ENCODE measurements at places on chromosomes 7 and 10.

DNA sequence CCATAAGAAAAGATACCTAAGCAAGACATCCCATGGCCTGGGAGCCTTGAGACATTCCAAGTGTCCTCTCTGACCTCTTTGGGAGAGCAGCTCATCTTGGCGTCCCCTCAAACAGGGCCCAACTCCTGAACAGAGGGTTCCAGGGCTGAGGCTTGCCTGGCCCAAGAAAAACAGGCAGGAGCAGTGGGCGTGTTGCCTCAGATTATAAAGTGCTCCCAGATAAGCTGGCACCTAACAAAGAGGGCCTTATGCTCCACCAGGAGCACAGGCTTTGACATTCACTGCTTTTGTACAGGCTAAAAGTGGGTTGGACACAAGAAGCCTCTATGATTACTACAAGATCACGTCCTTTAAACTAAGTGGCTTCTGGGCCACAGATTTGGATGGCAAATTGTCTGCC is 193.1 kb downstream of the FGFR2 start:
- no peak for DNase-seq

- DNase-seq: no peak
These were observed 552.8 kb downstream of the ANKRD7 start for GRCh38 chr7:118777308-118777707.

DNA sequence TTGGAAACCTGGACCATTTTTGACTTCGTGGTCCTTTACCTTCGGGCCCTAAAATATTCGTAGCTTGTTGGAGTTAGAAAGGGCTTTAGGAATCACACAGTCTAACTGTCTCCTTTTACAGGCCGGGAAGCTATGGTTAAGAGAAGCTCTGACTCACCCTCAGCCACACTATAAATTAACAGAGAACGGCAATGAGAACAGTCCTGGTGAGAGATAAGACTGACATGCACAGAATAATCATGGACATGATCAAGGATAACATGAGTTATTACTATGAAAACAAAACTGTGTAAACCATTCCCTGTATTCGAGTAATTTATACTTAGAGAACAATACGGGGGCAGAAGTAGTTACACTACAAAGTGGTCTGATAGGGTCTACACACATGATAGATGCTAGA is 162.5 kb upstream of the MALRD1 start:
- DNase-seq: peak; percentile 52

GRCh38 chr7:76225379-76225778 is 23.7 kb downstream of the SRRM3 start:
- DNase-seq: peak; percentile 21

- no peak for DNase-seq
These were observed 233.6 kb downstream of the PRPF18 start for GRCh38 chr10:13820119-13820963.

- no peak for DNase-seq
These were observed 317.3 kb upstream of the FZD1 start for GRCh38 chr7:90946730-90947501.

DNA sequence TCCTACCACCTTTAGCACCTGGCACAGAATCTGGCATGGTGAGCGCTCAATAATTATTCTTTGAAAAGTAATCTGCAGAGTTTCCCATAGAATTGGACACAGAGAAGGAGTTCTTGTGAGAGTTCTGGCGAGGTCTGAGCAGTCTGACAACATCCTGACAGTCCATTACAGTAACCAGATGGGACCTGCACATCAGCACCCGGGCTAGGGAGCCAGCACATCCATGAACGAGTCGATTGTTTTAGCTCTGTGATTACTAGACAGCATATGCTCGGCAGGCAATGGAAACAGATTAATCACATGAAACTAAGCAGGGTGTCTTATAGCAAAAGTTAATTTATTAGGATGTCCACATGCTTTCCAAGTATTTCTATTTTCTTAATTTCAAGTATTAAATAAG is 96.7 kb downstream of the SEMA3D start:
- no peak for DNase-seq

DNA sequence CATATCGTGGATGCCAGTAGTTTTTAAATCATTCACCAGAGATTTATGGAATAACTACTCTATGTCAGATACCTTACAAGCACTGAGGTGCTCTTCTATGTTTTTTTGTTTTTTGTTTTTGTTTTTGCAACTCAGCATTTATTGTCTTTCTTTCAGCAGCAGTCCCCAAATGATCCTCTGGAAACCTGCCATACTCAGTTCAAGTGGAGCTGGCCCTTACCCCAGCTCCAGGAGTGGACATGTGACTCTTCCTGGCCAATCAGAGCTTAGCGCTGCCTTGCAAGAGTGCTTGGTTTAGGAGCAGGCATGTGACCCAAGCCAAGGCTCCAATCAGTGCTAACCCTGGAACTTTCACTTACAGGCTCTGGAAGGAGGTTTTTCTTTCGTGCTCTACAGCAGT is 356.6 kb upstream of the ZMIZ1 start:
- DNase-seq: no peak

- no peak for DNase-seq
These were observed 27.0 kb downstream of the TASOR2 start for GRCh38 chr10:5711642-5712041.

DNA sequence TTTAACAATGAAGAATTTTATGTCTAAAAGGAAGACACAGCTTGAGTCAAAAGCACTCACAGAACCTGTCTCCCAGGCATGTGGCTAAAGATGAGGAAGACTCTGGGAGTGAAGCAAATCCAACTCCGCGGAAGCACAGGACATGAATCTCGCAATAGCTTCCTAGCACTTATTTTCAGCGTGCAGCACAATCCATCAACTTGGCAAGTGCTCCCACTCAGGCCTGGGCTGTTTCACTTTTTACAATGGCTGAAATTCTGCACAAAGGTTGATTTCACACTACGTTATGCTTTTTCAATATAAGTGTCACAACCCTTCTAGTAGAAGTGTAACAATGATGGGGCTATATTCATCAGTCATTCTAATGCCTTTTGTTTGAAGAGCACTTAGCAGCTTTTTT is 180.2 kb downstream of the XPNPEP1 start:
- DNase-seq: peak; percentile 3

DNA sequence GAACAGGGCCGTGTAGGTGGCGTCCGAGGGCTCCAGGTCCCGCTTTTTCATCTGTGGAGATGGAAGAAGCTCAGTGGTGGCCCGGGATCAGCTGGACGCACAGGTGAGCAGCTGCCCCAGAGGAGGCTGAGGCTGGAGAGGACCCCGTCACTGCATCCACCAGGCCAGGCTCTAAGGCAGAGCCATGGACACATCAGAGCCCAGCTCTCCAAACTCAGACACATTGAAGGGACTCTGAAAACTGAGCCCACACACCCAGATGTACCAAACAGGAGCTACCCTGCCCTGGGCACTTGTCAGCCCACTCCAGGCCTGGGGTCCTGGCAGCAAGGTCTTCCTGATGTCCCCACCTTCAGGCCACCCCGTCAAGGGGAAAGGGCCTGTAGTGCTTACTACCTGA is 8.8 kb downstream of the PTCD1 start:
- DNase-seq: no peak

DNA sequence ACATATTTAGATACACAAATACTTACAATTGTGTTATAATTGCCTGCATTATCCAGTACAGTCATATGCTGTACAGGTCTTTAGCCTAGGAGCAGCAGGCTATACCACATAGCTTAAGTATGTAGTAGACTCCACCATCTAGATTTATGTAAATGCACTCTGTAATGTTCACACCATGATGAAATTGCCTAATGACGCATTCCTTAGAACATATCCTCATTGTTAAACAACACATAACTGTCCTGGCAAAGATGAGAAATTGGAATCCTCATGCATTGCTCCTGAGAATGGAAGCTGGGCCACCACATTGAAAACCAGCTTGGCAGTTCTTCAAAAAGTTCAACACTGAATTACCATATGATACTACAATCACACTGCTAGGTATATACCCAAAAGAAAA is 1002.8 kb upstream of the CELF2 start:
- peak; percentile 63 for DNase-seq

DNA sequence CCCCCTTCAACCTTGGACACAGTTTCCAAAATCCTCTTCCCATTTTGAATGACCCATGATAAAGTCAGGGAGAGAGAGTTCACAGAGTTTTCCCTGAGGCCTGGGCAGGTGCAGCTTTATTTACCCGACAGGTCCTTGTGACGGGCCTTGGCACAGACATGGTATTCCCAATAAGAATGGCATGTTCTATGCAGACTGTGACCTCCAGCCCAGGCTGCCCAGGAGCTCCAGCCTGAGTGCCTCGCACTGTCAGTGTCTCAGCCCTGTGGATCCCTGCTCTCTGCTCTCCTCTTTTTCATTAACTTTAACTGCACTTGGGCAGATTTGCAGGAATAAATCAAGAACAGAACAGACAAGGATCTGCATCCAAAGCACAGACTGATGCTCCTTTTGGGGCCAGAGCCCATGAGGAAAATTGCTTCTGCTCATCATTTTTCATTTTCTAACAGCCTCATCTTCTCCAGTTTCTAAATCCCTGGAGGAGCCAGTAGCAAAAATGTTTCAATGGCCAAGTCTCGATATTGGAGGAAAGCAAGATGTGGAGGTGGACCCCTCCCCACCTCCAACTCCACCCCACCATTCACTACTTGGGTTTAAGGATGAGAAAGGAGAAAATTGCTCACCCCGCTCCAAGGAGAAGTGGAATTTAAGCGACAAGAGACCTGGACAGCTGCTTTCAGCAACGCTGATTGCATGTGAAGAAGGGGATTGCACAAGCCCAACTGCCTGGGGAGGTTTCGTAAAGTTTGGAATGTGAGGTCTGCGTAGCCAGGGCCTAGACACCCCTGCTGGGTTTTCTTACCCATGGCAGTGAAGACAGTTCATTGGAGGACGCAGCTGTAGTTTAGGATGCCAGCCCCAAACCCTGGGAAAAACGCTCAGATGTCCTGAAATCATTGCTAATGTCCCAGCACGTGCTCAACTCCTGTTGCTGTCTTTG is 225.9 kb downstream of the WDR11 start:
- peak; percentile 56 for DNase-seq

DNA sequence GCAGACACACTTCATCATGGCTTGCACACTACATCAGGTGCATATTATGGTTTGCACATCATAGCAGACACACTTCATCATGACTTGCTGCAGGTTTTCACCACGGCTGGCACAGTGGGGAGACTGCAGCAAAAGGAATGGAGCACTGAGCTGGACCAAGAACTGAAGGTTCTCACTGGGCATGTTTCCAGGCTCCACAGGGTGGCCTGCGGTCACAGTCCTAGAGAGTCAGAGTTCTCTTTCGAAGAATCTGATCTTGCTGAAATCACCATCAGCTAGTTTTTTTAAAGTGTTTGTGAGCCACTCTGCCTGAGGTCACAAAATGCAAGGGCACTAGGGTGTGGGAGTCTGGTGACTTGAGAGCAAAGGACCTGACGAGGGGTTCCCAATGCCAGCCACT is 140.4 kb upstream of the NPY start:
- DNase-seq: no peak

DNA sequence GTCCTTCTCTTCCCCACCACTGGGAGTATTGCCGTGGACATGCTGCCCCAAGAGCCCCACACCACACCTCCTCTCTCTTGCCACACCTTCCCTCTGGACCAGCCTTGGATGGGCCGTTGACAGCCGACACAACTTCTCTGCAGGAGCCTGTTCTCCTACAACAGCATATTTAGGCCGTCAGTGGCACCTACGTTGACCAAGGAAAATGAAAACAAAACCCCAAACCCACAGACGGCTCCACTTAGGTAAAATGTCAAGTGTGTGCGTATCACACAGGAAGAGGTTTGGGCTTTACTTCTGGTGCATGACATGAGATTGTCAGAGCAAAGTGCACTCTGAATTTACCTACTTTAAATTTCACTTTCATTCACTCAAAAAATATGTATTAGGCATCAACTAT is 246.6 kb downstream of the ZMYND11 start:
- DNase-seq: no peak

GRCh38 chr10:49781247-49781646 is 19.1 kb upstream of the OGDHL start:
- DNase-seq: no peak

Measured in fibroblast of upper back skin (primary cell).